NT2/D1 (cell line): ENCODE measurements at places on chromosomes 6 and 20.
A peak's percentile ranks its signal among the peaks of the same experiment; 100 is the strongest.

GRCh38 chr20:21303872-21304586 lies 898 bp downstream of the XRN2 start:
- DNase-seq = no peak

DNA sequence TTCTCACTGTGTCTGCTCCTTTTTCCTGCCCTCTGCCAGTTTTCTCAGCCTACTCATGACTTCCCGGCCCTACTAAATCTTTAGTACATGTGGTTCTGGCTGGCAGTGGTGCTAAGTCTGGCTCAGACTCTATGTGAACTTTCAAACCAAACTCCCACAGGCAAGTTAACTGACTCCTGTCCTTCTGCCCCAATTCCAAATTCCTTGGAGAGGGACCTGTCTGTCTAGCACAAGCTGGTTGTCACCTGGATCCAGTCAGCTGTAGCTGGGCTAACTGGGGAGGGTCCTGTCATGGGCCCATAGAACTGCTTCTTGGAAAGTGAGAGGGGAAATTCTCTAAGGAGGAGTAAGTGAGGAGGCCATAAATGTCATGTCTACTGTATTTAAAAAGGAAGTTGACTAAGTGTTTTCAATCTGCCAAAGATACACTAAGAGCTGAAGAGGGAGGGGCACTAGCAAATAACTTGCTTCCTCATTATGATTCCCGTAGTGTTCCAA lies 240.1 kb downstream of the KCNQ5 start:
- DNase-seq = no peak

DNA sequence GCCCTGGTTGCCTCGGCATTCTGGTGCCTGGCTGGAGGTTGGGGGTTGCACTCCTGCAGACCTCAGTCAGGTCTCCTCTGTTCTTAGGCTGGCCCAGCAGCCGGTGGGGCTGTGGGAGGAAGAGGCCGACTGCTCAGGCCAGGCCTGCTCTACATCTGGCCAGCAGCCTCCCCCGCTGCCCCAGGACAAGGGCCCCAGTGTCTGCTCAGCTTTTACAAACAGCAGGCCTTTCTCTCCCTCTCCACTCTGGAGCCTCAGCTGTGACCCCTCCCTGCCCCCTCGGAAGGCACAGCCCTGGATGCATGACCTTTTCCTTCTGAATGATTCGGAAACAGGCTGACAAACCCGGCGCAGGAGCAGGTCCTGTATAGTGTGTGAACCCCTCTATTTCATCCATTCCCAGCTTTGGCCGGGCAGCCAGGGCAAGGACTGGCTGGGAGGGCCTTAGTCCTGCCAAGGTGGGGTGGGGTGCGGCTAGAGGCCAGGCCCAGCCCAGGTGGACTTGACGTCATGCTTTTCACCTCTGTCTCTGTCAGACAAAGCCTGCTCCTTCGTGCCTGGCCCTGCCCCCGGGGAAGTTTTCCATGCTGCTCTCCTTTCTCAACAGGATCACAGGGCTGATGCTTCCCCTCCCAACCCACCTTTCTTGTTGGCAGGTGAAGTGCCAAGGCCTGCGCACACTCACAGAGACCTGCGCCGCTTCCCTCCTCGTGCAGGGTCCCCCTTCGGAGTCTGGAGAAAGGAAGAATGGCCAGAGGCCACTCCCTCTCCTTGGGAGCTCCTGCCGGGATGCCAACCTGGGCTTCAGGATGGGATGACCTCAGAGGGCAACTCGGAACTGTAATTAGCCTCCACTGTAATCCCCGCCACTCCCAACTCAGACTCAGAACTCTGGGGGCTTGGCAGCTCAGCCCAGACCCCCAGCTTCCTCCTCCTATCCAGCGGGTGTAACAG lies 10.1 kb upstream of the ITPR3 start:
- no peak for DNase-seq

- DNase-seq = no peak
Observed at GRCh38 chr20:32319100-32319499, 39.0 kb upstream of the ASXL1 start.

- peak; percentile 92 for DNase-seq
Observed at GRCh38 chr20:34190679-34191090, 50.5 kb upstream of the ASIP start.

- DNase-seq = no peak
Observed at GRCh38 chr20:36854348-36855240, 21.3 kb upstream of the TLDC2 start.

- DNase-seq = no peak
Observed at GRCh38 chr6:30888816-30889495, 4.6 kb downstream of the DDR1 start.

DNA sequence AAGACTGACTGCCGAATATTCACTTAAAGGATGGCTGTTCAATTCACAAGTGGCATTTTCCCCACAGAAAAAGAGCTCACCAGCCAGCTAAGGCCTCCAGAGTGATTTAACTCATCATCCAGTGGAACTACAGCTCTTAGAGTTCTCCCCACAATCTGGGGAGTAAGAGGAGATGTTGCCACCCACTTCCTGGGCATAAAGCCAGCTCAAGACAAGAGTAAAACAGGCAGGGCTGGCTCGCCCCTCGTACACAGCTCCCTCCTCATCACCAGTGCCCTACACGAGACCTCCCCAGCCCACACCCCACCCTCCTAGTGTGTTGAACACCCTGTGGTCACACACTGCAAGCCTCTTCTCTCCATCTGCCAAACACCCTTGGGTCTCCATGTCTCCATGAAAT lies 47.2 kb upstream of the IPCEF1 start:
- no peak for DNase-seq

DNA sequence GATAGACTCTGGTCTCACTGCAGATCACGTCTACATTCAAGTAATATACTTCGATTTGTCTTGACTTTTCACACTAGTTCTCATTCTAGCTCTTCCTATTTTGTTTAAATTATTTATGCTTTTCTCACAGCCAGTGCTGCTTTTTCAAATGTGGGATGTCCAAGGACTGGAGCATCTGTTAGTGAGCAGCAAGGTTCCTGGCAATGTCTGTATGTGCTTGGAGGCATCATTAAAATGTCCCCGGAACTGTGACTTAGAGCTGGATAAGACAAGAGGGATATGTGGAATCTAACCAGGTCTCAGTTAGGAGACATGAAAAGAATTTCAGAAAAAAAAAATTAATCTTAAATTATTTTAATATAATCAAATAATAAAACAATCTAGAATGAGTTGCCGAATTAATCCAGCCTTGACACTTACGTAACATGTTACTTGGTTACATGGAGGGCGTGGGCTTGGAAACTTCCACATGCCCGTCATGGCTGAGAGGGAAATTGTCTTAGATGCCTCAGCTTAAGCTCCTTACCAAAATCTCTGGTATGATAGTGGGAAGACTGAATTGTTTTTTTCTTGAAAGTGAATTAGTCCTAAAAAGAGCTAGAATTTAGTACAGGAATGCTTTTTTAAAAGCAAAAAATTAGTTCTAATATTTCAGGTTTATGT lies 21.4 kb upstream of the CARMIL1 start:
- DNase-seq = no peak

DNA sequence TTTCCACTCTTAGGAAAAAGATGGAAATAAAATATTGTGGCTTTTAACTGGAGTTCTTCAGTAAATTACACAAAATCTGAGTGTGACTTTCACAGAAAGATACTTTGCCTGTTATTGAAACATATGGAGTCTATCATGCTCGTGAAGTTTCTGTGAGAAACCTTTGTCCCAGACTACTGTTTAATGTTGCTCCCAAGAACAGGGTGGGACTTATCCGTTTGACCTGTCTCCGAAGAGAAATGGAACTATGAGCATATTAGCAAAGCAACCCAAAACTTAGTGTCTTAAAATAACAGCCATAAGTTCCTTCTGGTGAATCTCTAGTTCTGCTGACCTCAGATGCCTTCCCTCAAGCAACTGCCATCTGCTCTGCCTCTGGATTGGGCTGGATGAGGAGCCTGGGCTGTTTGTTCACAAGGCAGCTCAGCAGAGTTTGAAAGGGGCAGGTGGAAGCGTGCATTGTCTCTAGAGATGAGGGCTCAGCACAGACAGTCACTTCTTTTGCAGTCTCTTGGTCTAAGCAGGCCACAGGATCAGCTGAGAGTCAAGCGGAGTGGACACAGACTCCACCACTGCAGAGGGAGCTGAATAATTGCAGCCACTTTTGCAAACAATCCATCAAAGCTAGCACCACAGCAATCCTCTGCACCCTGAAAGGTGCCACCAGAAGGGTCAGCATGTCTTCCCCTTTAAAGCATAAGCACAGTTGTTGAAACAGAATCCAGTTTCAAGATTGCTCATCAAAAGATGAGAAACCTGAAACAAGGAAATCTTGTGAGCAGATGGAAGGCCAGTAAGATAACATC lies 52.8 kb downstream of the MYB start:
- no peak for DNase-seq

DNA sequence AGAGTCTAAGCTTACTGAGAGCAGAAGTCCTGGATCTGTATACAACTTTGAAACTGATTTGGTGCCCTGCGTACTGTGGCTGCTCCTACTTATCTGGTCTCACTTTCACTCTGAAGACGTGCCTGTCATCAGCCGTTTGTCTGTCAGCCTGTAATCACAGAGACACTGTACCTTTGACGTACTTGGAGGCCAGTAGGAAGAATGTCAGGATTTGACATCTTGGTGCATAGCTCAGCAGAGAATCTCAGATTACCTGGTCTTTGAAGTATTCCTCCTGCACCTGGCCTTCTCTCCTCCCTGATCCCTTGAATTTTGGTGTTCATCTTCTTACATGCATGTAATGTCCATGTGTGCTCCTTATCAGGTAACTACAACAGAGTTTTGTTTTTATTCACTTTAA lies 37.7 kb downstream of the DSE start:
- no peak for DNase-seq

DNA sequence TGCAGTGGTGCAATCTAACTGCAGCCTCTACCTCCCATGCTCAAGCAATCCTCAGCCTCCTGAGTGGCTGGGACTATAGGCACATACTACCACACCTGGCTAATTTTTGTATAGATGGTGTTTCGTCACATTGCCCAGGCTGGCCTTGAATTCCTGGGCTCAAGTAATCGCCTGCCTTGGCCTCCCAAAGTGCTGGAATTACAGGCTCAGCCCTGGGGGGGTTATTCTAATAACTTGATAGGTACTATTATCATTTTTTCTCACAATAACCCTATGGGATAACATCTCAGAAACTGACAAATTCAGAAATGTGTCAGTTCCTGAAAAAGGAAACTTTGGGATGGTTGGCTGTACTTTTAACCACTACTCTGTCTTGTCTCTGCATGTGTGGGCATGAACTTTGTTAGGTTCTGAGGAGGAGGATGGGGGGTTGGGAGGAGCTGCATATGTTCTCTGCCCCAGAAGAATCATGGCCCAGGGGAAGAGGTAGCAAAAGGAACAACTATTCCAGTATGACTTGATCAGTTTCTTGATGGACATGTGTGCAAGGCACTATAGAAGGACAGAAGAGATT lies 169.9 kb downstream of the CARMIL1 start:
- DNase-seq = no peak

- DNase-seq = no peak
Observed at GRCh38 chr6:167306401-167306998, 15.4 kb downstream of the UNC93A start.

- no peak for DNase-seq
Observed at GRCh38 chr6:14977747-14978382, 268.0 kb upstream of the JARID2 start.

- DNase-seq = no peak
Observed at GRCh38 chr6:101146389-101146788, 247.1 kb upstream of the GRIK2 start.

- no peak for DNase-seq
Observed at GRCh38 chr6:110547266-110547964, 71.0 kb upstream of the SLC22A16 start.

DNA sequence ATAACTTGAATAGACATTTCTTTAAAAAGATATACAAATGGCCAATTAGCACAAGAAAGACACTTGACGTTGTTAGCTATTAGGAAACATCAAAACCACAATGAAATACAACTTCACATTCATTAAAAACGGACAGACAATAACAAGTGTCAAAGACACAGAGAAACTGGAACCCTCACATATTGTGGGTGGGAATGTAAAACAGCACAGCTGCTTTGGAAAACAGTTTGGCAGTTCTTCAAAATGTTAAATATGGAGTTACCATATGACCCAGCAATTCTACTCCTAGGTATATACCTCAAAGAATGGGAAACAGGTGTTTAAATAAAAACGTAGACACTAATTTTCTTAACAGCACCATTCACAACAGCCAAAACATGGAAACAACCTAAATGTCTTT lies 100.5 kb upstream of the SLC22A23 start:
- no peak for DNase-seq

- DNase-seq = peak; percentile 73
Observed at GRCh38 chr6:129317931-129318820, 391.8 kb downstream of the ARHGAP18 start.

- DNase-seq = no peak
Observed at GRCh38 chr20:31476643-31477215, 1.6 kb downstream of the REM1 start.

DNA sequence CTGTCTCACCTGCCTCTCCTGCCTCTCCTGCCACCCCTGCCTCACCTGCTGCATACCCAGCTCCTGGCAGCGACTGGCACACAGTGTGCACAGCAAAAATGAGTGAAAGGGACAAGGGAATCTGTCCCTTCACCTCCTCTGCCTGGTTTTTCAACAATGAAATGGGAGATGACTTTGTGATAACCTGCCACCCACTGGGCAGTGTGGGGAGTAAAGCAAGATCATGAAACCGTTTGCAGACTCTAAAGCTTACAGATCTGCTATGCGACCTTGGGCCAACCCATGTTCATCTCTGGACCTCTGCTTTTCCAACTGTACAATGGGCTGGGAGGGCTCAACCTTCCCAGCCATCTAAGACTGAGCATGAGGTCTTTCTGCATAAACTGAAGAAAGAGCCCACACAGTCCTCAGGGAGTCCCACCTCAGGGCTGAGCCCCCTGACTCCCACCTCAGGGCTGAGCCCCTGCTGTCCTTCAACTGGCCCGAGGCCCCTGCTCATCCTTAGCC lies 81.1 kb downstream of the RIPOR3 start:
- no peak for DNase-seq

DNA sequence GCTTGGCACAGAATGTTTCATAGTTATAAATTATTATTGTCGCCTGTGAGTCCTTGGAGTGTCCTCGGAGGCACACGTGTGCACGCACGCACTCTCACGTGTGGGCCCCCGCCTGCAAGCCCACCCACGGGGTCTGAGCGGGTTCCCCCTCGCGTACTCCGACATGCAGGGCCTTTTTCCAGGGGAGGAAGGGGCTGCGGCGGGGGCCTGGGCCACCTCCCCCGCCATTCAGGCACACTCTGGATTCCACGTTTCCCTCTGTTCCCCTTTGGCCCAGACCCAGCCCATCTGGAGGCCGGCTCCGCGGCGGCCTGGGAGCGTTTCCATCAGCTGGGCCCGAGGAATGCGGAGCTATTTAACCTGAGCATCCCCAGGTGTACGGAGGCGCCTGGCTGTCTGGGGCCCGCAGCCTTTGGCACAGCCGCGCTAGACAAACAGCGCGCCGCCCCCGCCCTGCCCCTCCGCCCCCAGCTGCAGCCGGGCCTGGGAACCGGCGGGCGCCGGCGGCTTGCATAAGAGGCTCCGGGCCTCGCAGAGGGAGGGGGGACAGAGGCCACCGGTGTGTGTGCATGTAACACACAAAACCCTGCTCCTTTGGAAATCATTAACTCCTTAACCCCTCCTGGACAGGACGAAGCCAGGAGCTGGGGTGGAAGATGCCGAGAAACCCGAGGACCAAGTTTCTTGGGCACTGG lies 3.3 kb downstream of the ID1 start:
- DNase-seq = peak; percentile 84
